ENCODE measurements at places on chromosomes 11 and 22.

- no peak for DNase-seq
Measured at GRCh38 chr11:38060920-38061319, 1462.9 kb upstream of the RAG2 start.

- no peak for DNase-seq
Measured at GRCh38 chr22:27110665-27111451, 453.5 kb downstream of the MIAT start.

GRCh38 chr11:75319035-75319877 is 32.2 kb downstream of the ARRB1 start:
- DNase-seq = no peak

GRCh38 chr11:117438371-117439000 is 110.8 kb downstream of the CEP164 start:
- no peak for DNase-seq

DNA sequence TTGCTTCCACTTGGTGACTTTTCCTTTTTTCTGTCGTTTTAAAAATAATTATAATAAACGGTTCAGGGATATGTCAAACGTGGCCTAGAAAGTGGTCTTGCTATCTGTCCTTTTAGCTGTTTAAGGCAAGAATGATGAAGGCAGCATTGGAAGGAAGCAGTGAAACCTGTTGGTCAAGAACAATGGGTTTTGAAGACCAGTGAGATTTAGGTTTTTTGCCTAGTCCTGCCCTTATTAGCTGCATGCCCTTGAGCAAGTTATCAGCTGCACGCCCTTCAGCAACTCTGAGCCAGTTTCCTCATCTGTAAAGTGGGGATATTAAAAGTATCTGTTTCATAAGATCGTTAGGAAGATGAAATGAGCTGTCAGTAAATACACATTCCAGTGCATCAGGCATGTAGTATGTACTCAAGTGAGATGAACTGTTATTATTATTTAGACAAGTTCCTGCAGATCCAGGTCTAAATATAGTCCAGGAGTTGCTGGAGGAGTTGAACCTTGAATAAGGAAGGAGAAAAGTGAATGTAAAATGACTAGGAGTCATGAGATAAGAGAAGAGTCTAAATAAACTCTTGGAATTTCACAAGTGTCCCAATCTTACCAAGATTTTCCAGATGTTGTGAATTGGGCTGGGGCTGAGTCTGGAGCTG is 90.8 kb upstream of the HSD17B12 start:
- no peak for DNase-seq

DNA sequence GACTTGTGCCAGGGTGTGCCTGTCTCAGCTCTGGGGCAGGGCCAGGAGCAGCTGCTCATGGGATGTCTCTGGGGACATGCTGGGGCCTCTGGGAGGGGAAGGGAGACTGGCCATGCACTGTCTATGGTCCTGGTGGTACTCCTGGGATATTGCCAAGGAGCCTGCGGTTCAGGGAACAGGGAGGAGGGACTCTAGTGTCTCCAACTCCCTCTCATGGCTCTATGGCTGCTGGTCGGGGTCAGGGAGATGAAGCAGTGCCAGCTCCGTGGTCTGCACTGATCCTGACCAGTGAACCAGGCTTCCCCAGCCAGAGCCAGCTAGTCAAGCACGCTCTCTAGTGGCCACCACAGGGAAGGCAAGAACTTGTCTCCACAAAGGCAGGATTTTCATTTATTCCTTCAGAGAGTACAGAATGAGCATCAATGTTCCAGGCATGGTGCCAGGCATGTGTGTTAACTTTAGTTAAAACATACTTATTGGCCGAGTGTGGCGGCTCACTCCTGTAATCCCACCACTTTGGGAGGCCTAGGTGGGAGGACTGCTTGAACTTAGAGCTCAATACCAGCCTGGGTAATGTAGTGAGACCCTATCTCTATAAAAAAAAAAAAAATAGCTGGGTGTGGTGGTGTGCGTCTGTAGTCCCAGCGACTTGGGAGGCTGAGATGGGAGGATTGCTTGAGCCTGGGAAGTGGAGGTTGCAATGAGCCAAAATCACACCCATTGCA is 2.5 kb upstream of the BEST1 start:
- peak; percentile 77 for DNase-seq

GRCh38 chr11:14974515-14975251 is 2.5 kb upstream of the CALCA start:
- peak; percentile 70 for DNase-seq

DNA sequence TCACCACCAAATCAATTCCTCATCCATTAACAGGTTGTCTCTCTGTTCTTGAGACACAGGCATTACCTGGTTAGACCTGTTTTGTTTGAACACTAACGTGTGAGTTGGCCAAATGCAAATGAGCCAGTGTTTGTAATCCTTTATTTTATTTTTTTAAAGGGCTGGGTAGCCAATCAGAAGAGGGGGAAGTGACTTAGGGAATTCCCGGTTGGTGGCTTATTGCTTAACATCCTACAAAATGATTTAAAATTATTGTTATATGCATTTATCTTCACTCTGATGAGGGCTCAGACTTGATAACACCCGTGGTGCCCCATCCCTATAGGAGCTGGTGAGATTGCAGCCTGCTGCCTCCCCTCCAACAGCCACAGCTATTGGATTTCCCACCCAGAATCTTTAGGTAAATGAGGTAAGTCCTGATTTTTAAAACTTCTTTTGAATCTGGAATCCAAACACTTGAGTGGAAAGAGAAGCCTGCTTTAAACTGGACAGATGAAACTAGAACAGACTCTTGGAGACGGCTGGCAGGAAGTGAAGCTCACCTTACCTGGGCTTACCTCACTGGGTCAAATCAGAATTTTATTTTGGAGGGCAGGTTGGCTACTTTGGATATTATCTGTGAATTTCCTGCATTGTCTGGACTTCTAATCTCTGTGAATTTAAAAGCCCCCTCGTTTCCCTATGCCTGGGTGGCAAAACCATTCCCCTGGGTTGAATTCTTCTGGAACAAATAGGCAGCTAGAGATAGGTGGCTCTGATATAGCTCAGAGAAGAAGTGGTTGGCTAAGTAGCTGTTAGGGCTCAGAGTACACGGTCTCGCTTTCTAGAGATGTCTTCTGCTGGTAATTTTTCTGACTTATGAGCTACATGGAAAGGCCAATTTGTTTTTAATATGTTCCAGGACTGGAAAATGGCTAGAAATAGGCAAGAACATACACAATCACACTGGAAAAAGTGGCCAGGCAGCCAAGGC is at the start of gene EHF:
EHF (plus strand) TSS at position 274 of the 973 bp plus-strand sequence. CDS start 21,538 bp downstream, outside the sequence.
- no peak for DNase-seq

GRCh38 chr11:133269267-133269666 is 263.0 kb downstream of the OPCML start:
- DNase-seq = no peak

DNA sequence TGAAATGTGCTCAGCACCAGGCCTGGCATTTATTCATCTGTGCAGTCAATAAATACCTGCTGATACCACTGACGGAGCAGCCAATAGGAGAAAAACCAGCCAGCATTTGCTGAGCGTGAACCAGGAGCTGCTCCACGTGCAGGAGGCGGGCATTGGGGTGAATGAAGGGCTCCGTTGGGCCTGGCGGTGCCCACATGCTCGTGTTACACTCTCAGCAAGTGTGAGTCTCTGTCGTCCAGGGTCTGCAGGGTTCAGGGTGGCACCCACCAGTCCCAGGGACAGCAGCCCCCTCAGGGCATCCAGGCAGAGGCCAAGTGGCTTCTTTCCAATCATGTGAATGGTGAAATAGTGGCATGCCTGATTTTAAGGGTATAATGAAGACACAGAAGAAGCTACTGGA is 4.2 kb upstream of the RPS19BP1 start:
- DNase-seq = no peak

DNA sequence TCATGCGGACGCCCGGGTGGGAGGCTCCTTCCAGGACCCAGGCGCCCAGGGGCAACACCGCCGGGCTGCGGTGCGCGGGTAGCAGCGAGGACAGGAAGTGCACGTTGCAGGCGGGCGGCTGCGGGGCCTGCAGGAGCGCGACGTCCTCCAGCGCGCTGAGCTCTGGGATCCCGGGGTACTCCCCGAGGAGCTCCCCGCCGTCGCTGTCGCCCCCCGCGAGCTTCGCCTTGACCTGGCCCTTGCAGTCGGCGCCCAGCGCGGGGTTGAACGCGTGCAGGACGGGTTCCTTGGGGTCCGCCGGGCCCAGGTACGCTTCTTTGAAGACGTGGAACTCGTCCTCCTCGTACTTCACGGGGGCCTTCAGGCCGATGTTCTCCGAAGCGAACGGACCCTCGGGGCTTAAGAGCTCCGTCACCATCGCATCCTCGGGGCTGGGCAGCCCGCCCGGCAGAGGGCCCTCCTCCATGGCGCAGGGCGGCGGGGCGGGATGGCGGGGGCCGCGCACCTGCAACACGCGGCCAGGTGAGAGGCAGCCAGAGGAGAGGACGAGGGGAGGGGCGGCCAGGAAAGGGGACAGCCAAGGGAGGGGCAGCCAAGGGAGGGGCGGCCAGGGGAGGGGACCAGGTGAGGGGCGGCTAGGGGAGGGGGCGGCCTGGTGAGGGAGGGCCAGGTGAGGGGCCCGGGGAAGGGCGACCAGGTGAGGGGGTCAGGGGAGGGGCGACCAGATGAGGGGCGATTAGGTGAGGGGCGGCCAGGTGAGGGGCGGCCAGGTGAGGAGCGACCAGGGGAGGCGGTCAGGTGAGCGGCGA is 921 bp downstream of the TESMIN start:
- no peak for DNase-seq

- no peak for DNase-seq
Measured at GRCh38 chr11:121536126-121536525, 83.4 kb upstream of the SORL1-AS1 start.

DNA sequence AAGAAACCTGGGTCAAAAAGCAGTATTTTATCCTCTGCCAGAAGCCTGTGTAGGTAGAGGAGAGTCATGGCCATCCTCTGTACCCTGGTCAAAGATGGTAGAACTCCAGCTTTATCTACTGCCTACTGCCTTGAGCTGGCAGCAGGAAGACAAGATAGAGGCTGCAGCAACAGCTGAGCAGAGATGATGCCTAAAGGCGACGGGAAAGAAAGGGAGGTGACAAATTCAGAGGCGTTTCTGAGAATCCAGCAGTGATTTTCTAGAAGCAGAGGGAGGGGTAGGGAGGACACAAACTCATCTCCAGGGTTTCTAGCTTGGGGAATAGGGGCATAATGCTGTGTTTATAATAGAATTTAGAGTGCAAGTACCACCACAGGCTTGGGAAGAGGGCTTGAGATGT is 15.5 kb upstream of the C1QTNF4 start:
- no peak for DNase-seq

- DNase-seq = peak; percentile 67
Measured at GRCh38 chr11:13114566-13115379, 105.7 kb downstream of the RASSF10 start.

GRCh38 chr22:38862375-38863329 is 9.4 kb downstream of the CBX6 start:
- no peak for DNase-seq

DNA sequence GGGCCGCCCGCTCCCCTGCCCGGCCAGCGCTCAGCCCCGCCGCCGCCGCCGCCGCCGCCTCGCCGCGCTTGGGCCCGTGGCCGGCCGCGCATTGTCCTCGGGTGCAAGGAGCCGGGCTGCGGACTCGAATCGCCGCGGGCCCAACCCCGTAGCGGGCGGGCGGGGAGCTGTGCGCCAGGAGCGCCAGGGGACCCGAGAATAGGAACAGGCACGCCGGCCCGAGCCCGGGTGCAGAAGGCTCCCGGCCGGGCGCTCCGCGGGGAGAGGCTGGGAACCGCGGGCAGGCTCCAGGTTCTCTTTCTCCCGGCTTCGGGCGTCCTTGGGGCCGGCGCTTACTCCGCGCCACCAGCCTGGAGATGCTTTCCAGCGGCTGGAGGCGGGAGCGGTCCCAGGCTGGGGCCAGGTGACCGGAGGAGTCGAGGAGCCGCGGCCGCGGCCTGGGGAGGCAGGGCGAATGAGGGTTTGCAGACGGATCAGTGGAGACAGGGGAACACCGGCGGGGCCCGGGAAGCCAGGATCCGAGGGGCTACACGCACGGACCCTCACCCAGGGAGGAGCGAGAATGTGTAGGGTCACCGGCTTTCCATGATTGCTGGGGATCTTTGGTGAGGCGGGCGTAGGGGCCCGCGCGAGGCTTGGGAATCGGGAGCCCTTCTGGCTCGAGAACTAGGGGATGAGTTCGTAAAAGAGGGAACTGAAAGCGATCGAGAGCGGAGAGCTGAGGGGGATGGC is 726 bp downstream of the PKNOX2 start:
- no peak for DNase-seq

DNA sequence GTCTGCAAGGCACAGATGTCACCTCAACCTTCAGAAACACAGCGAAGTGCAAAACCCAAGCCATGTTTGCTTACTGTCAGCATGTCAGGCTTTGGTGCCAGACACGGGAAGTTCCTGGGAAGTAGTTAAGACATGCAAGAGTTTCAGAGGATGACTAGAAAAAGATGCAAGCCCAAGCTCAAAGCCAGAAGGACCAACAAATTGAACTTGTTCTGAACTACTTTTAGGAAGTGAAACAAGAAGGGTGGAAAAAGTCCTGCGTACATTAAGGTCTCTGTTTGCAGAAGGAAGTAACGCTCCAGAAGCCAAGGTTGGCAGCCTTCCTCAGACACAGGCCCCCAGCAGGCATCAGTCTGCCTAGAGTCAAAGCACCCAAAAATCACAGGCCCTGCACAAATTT is 2.6 kb downstream of the AP1B1 start:
- DNase-seq = no peak

GRCh38 chr22:19434401-19434800 is 2.1 kb downstream of the MRPL40 start:
- no peak for DNase-seq

DNA sequence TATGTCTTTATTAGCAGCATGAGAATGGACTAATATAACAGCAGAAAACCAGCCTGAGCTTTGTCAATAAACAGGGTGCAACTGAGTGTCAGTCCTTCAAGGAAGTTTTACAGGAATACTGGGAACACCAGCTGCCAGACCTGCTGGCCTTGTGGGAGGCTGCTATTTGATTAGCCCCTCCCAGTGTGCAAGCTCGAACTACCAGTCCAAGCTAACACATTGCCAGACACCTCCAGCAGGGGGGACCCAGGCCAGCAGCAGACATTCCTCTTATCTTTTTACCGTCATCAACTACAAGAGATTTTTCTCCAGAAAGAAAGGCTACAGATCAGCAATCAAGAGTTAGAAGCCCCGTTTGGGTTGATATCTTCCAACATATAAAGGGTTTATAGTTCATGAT is 942.8 kb upstream of the TENM4 start:
- peak; percentile 29 for DNase-seq

GRCh38 chr11:61966734-61967115 is 709 bp downstream of the FTH1 start:
- no peak for DNase-seq

- DNase-seq = no peak
Measured at GRCh38 chr22:50522806-50523438, 2.5 kb downstream of the SCO2 start.

GRCh38 chr11:64119700-64120099 is 46.2 kb downstream of the MACROD1 start:
- DNase-seq = no peak

DNA sequence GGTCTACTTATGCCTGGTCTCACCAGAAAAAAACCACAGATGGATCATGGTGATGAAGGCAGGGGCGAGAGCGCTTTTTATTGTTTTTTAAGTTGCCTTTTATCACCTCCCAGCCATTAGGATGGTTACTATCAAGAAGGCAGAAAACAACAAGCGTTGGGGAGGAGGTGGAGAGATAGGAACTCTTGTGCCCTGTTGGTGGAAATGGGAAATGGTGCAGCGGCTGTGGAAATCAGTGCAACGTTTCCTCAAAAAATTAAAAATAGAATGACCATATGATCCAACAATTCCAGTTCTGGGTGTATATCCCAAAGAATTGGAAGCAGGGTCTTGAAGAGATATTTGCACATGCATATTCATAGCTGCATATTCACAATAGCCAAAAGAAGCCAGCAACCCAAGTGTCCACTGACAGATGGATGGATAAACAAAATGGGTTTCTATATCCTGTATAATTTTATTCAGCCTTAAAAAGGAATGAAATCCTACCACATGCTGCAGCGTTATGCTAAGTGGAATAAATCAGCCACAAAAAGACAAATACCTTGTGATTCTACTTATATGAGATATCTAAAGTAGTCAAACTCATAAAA is 20.5 kb upstream of the ACRV1 start:
- DNase-seq = no peak

Data from HAP-1 (cell line).